NCI-H526 (cell line): ENCODE measurements at places on chromosomes 16 and 17.
A peak's percentile ranks its signal among the peaks of the same experiment; 100 is the strongest.

DNA sequence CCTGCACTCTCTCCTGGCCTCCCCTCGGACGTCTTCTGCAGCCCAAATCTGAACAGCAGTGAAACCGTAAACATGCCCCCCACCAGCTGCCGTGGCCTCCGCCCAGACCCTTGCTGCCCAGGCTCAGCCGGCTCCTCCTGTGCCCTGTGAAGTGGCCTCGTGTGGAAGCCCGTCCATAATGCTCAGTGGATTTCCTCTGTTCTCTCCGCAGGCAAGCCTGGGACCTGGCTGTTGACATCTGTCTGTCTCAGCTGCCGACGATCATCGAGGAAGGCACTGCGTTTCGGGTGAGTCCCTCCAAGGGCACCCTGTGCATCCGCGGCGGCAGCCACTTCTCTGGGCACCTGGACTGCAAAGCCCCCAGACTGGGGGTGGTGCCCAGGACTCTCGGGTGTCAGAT is 153.9 kb upstream of the CHMP6 start:
- no peak for DNase-seq

GRCh38 chr17:72100470-72100869 is 20.4 kb upstream of the SOX9 start:
- DNase-seq, result no peak

DNA sequence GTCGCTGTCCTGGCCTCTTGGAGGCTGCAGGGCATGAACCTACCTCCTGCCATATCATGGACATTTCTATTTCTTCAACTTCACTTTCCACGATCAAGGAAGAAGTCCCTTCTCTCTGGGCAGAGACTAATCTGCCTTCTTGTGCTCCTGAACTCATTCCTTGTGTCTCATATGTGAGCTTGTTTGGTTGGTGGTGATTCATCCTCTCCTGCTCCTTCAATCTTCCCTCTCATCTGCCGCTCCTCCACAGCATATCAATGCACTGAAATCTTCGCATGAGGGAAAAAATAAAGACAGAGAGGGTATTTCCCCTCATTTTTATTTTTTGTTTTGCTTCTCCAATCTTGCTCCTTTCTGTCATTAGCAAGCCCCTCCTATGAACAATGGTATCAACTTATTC is 571.7 kb upstream of the GOT2 start:
- no peak for DNase-seq

DNA sequence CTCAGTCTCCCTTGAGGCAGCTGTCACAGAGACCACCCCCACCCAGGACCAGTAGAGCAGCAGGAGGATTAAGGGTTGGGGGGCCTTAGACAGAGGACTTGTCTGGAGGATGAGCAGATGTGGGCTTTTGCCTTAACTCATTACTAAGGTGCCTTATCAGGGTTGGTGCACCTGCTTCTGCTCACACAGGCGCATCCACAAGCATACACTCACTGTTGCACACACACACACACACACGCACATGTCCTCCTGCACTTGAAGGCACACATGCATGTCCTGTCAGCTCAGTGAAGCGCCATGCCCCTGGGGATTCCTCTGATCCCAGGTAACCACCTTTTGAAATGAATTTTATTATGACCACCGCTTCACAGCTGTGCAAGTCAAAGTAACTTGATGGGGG is 1.2 kb downstream of the GFAP start:
- DNase-seq, result peak; percentile 71

DNA sequence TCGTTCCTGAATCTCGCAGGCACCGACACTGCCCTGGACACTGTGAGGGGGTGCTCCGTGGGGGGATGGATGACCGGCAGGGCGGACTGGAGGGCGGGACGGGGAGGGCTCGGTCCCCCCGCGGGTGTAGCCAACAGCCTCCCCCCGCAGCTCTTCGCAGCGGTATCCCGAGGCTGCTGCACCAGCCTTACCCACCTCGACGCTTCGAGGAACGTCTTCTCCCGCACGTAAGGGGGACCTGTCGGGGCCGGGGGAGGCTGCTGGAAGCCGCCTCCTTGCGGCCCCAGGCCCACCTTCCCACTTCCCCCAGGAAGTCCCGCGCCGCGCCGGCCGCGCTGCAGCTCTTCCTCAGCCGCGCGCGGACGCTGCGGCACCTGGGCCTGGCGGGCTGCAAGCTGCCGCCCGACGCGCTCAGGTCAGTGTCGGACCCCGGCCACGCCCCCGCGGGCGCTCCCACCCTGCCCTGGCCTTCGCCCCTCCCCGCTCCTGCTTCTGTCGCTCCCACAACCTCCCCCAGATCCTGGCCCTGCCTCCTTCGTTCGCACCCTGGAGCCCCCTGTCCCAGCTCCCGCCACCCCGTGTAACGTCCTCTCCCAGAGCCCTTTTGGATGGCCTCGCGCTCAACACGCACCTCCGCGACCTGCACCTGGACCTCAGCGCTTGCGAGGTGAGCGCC is 3.3 kb downstream of the CARMIL2 start:
- DNase-seq, result no peak

- DNase-seq, result no peak
These were observed 6.5 kb downstream of the SUPT4H1 start for GRCh38 chr17:58345500-58345899.

DNA sequence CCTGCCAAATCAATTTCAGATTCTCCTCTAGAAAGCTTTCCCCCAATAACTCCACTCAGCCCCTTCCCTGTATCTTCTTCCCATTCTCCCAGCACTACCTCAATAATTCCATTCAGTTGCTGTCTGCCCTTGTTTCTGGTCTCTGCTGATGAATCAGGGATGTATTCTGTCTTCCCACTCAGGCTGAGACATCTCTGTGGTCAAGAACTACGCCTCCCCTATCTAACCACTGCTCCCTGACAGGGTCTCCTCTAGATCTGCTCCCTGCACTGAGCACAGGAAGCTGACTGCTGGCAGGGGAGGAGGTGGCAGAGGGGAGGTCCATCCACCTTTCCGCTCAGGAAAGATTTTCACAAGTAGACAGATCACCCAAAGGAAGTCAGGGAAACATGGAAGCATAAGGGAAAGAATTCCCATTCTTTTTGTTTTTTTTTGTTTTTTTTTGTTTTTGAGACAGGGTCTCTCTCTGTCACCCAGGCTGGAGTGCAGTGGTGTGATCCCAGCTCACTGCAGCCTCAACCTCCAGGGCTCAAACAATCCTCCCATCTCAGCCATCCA is 16.9 kb upstream of the SP2 start:
- no peak for DNase-seq

GRCh38 chr17:3669548-3669947 is 936 bp downstream of the EMC6 start:
- DNase-seq, result no peak

- DNase-seq, result no peak
These were observed 105.8 kb downstream of the SNX29 start for GRCh38 chr16:12082226-12082887.

DNA sequence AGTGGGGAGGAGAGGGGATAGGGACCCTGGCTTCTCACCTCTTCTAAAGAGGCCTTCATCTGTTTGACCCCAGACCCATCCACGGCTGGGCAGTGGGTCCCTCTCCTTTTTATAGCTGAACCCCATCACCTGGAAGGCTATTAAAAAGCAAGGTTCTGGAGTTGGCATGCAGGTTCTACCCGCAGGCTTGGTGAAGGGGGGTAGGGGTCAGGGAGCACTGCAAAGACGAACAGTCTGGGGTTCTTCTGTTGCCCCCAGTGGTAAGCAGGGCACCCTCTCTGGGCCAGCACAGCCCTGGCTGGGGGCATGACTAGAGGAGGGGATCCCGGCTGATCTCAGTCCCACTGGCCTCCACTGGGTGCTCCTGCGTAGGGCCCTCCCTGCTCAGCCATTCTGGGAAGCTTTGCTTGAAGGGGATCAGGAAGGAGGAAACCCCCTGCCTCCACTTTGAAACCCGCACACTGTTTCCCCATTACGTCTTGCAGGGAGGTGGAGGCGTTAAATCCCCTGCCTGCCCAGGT is 13.6 kb downstream of the CMIP start:
- DNase-seq, result no peak

DNA sequence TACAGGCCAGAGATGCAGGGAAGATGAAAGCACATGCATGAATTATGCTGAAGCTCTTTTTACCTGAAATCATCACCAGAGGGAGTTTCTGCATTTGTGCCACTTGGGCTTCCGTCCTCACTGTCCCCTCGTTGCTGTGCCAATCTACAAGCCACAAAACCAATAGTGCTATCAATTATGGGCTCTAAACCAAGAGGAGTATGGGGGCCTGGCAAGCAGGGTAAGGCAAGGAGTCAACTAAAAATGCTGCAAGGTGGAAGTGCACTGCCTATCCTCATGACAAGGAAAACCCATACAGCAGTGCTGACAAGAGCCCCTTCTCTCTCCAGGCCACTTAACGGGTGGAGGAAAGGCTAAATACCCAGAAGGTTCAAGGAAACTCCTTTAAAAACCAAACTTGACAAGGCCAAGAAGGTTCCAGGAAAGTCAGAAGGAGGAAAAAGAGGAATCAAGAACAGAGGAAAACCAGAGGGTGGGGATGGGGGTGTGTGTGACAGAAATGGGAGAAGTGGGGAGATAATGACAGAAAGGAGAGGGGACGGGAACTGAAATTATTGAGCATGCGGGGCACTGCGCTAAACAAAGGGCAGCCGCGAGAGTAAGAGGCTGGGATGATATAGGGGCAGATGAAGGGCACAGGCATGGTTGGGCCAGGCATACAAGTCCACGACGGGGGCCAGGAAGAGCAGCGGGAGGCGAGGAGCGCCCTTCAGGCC is 674 bp downstream of the C17orf75 start:
- peak; percentile 19 for DNase-seq

DNA sequence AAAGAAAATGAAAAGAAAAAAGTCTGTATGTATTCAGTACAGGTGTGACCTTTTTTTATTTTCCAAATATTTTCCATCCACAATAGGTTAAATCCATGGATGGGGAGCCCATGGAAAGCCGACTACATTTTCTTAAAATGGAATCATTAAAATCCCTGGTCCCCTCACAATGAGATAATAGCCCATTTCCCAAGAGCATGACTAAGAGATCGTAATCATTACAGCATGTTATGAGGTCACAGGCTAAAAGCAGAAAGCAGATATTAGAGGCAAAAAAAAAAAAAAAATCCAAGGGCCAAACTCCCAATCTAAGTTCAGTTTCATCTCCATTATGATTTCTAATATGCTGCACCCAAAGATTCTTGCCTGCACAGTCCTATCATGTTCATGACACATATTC is 44.7 kb downstream of the CYTH1 start:
- no peak for DNase-seq

- DNase-seq, result peak; percentile 19
These were observed 71.6 kb downstream of the CDK5R1 start for GRCh38 chr17:32558326-32558955.

GRCh38 chr17:41518789-41519449 is at the start of gene KRT15:
Gene KRT15 (minus strand): TSS chr17:41518890. CDS start chr17:41518827, 63 bp downstream.
- no peak for DNase-seq

GRCh38 chr17:32276171-32276601 is 10.6 kb downstream of the RHBDL3 start:
- DNase-seq, result peak; percentile 47

- no peak for DNase-seq
These were observed 5.8 kb downstream of the MTHFSD start for GRCh38 chr16:86549076-86549892.

- no peak for DNase-seq
These were observed 1.2 kb upstream of the ZKSCAN2 start for GRCh38 chr16:25258861-25259179.

GRCh38 chr17:48004983-48005382 is 32.6 kb downstream of the COPZ2 start:
- no peak for DNase-seq
